Osteoblast (primary cell): ENCODE measurements at places on chromosomes 16 and 17. TPM values are rescaled to one million over a fixed set of nuclear protein-coding genes. Genes with fewer than 3 reads are reported as not detected.

DNA sequence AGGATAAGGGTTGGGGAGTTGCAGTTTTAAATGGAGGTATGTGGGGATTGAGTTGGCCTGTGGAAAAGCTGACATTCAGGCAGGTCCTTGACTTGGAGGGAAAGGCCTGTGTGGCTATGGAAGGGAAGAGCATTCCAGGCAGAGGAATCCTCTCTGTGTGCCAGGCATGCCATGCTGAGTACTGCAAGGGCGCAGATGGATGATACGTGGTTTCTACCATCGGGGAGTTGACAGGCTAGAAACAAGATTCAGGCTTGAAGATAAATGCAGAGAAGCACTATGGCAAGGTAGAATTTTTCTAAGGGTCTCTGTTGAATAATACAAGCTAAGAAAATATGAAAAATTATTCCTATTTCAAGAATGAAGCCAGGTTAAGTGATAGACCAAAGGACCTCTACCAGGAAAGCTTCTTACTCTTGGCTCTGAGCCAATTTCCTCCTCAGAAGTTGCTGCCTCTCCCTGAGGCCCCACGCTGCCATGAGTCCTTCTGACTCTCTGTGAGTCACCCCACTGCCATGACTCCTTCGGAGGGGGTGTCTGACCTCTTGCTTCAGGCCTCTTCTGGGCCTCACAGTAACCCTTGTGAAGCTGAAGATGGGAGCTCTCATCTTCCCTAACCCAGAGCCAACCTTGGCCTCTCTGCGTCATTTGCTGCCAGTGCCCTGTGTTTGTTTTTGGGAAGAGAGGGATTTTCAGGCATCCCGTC lies 75.8 kb downstream of the WNT3 start:
- peak; percentile 86 for DNase-seq

GRCh38 chr17:10622617-10623485 lies 34.3 kb downstream of the MYH3 start:
- DNase-seq, result no peak

- DNase-seq, result no peak
Measured at GRCh38 chr17:70872103-70872502, 702.8 kb downstream of the KCNJ2 start.

Gene CX3CL1
- total RNA-seq, result under 0.01 TPM in 1 of 2 replicates, not detected in the other

DNA sequence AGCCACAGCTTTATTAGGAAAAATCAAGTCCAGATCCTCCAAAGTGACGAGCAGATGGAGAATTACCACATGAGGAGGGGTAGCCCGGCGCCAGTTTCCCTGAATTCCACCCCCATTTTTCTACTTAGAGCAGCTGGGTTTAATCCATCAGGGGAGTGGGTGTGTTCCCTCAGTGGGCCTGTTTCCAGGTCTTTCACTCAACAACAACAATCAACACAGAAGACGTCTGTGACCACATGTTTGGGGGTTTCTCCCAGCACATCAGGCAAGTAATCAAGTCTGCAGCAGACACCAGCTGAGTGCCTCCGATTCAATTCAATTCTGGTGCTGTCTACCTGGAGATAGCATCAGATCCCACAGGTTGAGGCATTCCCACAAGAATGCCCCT lies 6.8 kb downstream of the SLC6A2 start:
- no peak for DNase-seq

- peak; percentile 99 for DNase-seq
Measured at GRCh38 chr16:79600638-79601091, at the start of gene MAF. MAF (minus strand) TSS chr16:79600737; CDS start chr16:79599902, 835 bp downstream.

Gene KRT39
- 0.36 TPM in 1 of 2 replicates, not detected in the other for total RNA-seq

Gene SAMD14
- 2.5 and 2.7 TPM in 2 replicates for total RNA-seq

Gene KDM6B
- total RNA-seq, result 5.6 and 12.3 TPM in 2 replicates

Gene CCL18
- total RNA-seq, result 0.36 TPM in 1 of 2 replicates, not detected in the other

DNA sequence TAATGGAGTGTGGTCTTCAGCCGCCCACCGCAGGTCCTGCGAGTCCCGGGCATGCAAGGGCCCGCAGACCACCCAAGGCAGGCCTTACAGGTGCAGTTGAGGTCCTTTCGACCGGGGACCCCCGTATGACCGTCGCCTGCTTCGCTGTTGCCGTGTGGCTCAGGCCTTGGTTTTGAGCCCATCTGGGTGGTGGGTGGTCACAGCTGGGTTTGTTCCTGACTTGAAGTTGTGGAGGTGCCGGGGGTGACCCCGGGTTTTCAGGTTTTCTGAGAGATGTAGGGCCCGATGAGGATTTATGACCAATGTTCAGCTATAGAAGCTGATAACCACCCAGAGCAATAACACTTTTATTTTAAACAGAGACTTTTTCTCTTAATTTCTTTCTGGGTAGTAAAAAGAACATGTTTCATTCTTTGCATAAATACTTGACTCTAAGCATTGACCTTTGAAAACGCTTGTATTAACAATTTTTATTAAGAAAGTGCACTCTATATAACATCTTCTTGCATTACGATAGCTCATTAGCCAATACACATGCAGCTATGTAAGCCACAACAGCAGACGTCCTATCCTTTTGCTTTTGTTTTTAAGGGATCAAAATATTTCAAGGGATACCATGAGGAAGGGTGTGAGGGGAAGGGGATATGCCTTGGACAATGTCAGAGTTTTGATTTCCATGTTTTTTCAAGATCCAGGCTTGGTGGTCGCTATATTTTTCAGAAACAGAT lies 1.9 kb downstream of the FOXL1 start:
- peak; percentile 65 for DNase-seq

Gene PIP4K2B
- 48.1 and 65.4 TPM in 2 replicates for total RNA-seq

- DNase-seq, result no peak
Measured at GRCh38 chr16:87792205-87792565, 26.4 kb upstream of the KLHDC4 start.

- no peak for DNase-seq
Measured at GRCh38 chr17:58414596-58414997, 2.7 kb downstream of the RNF43 start.

Gene ZNF286A
- 39.8 and 40.7 TPM in 2 replicates for total RNA-seq

GRCh38 chr16:24896439-24896838 lies 50.7 kb downstream of the SLC5A11 start:
- DNase-seq, result peak; percentile 3

GRCh38 chr16:9091867-9092281 lies 430 bp downstream of the HAPSTR1 start:
- peak; percentile 88 for DNase-seq

- no peak for DNase-seq
Measured at GRCh38 chr17:43974382-43975266, 20.9 kb upstream of the PYY start.

Gene HBM
- total RNA-seq, result not detected in 2 replicates

DNA sequence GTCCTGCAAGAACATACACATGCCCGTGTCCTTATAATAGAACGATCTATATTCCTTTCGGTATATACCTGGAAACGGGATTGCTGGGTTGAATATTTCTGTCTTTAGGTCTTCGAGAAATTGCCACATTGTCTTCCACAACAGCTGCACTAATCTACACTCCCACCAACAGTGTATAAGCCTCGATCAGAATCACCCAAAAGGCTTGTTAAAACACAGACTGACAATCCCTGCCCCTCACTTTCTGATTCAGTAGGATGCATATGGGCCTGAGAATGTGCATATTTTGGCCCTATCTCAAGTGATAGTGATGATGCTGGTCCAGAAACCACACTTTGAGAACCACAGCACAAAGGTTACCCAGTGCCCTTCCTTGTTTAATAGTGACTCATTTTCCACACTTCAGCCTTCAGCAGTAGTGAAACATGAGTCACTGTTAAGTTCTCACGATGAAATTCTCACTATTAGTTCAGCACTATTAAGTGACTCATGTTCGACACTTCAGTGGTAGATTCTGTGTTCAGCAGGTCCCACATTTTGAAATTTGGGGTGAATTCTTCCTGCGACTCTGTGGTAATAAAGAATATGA lies 215.6 kb downstream of the GRIN2A start:
- DNase-seq, result no peak

DNA sequence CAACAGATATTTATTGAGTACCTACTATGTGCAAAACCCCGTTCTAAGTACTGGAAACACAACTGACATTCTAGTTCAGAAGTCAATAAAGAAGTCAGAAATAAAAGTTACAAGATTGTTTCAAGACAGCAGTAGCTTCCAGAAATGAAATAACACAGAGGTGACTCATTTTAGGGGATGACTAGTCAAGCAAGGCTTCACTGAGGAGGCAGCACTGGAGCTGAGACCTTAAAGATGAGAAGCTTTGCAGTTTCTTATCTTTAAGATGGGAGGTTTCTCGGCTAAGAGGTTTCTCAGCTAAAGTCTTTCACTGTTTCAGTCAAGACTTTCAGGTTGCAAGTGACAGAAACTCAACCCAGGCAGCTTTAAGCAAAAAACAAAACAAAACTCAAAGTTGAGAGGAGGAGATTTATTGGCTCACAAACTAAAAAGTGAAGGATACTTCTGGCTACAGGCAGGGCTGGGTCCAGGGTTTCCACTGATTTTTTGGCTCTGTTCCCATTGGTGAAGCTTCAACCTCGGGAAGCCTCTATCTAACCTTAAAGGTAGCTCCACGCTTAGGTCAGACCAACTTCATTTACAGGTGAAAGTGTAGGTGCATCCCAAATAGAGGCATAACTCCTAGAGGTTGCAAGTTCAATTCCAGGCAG lies 7.4 kb upstream of the MMP2 start:
- no peak for DNase-seq

- no peak for DNase-seq
Measured at GRCh38 chr17:59332749-59333377, 1.4 kb downstream of the YPEL2 start.

Gene SHBG
- 0.36 and 0.88 TPM in 2 replicates for total RNA-seq

- no peak for DNase-seq
Measured at GRCh38 chr17:59617156-59617732, 2.5 kb upstream of the CLTC start.

DNA sequence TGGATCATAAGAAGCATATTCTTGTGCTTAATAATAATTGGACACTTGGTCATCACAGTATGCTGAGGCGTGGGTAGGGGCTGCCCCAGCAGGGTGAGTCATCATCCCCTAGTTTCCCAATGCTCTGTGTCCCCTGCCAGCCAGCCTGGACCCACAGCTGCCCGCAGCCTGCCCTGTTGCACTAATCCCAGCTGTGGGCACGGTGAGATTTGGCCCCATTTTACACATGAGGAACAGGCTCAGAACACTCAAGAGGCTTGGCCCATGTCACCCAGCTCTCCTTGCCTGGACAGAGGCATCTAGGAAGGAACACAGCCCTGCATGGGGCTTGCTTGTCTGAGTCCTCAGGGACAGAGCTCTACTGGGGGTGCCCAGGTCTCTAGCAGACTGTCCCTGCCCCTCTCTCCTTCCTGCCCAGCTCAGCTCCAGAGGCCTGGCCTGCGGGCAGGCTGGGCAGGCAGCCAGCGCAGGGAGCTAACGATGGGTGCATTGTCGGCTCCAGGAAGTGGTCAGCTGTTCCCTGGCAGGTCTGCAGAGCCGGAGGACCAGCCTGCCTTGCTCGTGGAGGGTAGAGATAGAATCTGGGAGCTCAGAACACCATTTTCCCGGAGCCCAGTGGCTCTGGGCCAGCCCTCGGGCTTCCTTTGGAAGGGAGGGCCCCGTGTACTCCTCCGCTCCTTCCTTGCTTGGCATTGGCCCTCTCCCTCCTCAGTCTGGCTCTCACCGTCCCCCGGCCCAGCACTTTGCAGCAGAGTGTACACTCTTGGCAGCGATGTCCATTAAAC lies 189.4 kb downstream of the RAB11FIP4 start:
- DNase-seq, result peak; percentile 94

Gene GRIN2C
- 0.29 and 0.72 TPM in 2 replicates for total RNA-seq

Gene MRPL38
- 36.6 and 37.1 TPM in 2 replicates for total RNA-seq

Gene NPTX1
- total RNA-seq, result under 0.01 and 0.29 TPM in 2 replicates

Gene RHBDF1
- 32.2 and 39.5 TPM in 2 replicates for total RNA-seq
